ENCODE measurements at places on chromosomes 12 and 14. TPM values are rescaled to one million over a fixed set of nuclear protein-coding genes. Genes with fewer than 3 reads are reported as not detected.
A peak's percentile ranks its signal among the peaks of the same experiment; 100 is the strongest.

- peak; percentile 31 for DNase-seq
Observed at GRCh38 chr14:64704743-64705380, 638 bp downstream of the PLEKHG3 start.

DNA sequence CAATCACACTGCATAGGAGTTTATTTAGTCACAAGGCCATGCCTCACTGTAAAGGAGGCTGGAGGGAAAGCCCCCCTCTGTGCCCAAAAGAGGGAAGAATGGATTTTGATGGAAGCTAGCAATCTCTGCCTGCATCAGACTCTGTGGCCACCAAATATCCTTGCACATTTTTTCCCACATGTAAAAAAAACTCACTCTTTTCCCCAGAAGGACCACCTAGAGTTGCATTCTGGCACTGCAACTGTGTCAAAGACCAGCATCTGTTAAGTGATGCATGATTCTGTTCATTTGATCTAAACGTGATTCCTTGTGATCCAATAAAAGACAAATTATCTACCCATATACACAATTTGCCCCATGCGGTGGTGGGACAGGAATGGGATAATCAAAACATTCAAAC lies 8.0 kb downstream of the RHOJ start:
- DNase-seq: no peak

The DIO2 gene
- total RNA-seq: 6.2 TPM

DNA sequence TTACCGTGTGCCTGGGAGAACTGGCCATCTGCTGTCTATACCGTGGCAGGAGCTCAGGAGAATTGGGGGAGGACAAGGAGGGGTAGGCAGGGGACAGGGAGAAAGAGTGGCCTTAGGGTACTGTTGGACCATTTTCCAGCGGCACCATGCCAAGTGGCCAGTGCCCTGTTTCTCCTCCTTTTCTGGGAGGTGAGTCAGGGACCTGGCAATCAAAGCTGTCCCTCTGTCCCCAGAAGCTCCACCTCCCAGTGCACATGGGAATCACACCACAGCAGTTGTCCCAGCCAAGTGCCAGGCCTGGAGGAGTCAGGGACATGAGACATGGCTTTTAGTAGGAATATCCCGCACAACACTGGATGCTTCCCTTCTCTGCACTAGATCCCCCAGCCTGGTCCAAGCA lies 118.0 kb downstream of the GCH1 start:
- DNase-seq: no peak

DNA sequence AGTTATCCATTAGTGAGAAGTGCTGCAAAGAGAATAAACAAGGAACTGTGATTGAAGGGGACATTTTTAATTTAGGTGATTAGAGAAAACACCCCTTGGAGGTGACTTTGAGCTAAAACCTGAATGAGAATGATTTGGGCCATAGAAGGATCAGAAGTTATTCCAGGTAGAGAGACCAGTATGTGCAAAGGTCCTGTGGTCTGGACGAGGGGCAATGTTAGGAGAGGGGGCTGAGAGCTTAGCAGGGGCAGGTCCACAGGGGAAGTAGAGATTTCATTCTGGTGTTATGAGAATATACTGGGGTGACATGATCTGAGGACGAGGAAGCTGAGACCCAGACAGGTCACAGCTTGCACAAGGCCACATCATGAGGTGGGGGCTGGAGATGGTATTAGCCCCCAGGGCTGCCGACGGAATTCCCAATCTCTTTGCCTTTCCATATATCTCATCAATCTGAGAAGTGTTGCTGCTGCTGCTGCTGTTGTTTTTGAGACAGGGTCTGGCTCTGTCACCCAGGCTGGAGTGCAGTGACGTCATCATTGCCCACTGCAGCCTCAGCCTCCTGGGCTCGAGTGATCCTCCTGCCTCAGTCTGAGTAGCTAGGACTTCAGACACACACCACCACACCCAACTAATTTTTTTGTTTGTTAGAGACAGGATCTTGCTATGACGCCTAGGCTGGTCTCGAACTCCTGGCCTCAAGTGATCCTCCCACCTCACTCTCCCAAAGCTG lies 55.6 kb downstream of the KCTD10 start:
- no peak for DNase-seq

- peak; percentile 70 for DNase-seq
Observed at GRCh38 chr14:68247676-68248268, 428.2 kb downstream of the RAD51B start.

GRCh38 chr12:24750263-24750662 lies 198.6 kb downstream of the BCAT1 start:
- DNase-seq: no peak

DNA sequence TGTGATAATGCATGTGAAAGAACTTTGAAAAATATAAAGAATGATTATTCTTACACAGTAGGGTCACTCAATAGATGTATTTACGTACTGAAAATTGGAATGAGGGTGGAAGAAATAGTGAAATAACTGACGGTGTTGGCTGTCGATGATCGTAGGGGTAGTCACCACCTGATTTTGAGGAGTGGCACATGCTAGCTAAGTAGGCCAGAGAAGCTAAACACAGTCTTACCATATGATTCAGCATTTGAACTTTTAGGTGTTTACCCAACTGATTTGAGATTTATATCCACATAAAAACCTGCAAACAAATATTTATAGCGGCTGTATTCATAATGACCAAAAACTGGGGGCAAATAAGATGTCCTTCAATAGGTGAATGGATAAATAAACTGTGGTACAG lies 47.6 kb upstream of the HIF1A start:
- no peak for DNase-seq

DNA sequence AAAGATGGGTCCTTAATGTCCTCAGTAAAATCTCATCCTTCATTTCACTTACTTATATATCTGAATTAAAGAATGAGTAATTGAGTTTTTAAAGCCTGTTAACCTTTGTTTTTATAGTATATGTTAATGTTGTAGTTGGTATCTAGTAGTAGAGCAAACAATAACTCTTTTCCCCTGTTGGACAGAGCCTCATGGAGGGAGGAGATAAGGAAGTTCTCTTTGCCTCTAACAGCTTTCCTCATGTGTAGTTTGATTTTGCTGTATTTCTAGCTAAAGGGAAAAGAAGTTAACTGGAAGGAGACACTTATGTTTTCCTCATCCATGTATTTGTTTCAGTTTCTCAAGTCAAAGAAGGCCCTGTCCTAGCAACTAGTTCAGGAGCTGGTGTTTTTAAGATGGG lies 55.3 kb downstream of the RAD52 start:
- DNase-seq: no peak

DNA sequence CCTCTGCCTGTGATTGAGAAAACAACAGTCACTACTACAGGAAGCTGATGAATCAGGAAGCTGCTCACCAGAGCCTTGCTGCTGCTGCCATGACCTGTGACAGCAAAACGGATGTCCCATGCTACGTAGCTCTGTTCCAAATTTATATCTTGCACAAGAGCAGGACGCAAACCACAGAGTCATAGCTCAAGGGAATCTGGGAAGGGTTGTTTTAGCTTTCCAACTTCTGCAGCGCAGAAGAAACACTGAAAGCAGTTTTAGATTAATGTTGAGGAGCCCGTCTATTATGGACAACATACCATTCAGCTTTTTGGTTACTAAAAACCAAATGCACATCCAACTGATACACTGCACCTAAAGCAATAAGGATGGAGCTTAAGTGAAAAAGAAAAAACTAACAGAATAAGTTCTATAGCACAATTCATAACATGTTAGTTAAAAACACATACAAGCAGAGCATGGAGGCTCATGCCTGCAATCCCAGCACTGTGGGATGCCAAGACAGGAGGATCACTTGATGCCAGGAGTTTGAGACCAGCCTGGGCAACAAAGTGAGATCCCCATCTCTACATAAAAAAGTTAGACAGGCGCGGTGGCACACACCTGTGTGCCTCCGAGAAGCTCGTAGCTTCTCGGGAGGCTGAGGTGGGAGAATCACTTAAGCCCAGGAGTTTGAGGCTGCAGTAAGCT lies 1.7 kb upstream of the ANKRD33 start:
- DNase-seq: peak; percentile 88

The LBHD2 gene
- not detected for total RNA-seq

GRCh38 chr12:7948589-7949260 lies 12.7 kb upstream of the SLC2A3 start:
- DNase-seq: no peak

DNA sequence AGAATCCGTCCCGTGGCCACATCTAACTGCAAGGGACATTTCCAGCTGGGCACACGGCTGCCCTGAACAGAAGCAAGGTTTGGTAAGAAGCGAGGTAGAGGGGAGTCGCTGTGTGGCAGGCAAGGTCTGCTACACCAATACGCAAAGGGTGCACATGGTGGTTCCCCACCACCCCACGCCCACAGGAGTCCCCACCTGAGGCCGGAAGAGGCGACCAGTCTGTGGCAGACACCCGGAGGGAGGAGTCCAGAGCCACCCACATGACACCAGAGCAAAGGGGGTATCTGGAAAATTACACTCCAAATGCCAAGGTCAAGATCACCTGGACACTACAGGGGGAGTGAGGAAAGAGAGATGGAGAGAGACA lies 47.1 kb upstream of the GALNT9 start:
- DNase-seq: no peak

The ZDHHC22 gene
- total RNA-seq: not detected

The SERPINA12 gene
- not detected for total RNA-seq

DNA sequence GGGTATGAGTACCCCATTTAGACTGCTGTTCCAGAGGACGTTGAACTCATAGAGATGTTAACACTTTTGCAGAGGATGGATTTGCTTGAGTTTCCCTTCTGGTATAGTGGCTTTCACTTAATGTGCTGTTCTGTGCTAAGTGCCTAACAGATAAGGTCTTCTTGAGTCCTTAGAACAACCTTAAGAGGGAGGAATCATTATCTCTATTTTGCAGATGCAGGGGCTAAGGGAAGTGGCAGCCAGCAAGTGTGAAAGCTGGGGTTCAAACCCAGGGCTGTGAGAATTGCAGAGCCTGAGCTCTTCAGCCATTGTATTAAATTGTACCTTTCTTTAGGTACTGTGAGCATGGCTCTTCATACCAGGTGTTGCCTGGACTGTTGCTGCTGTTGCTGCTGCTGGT lies 122.1 kb upstream of the NRXN3 start:
- DNase-seq: no peak

The PPP1R36 gene
- total RNA-seq: 0.70 TPM
